MCF 10A (cell line): ENCODE measurements at places on chromosomes 5 and 9. TPM values are rescaled to one million over a fixed set of nuclear protein-coding genes. Genes with fewer than 3 reads are reported as not detected.

GRCh38 chr9:89613912-89614892 lies 9.4 kb downstream of the GADD45G start:
- peak; percentile 24 for DNase-seq

DNA sequence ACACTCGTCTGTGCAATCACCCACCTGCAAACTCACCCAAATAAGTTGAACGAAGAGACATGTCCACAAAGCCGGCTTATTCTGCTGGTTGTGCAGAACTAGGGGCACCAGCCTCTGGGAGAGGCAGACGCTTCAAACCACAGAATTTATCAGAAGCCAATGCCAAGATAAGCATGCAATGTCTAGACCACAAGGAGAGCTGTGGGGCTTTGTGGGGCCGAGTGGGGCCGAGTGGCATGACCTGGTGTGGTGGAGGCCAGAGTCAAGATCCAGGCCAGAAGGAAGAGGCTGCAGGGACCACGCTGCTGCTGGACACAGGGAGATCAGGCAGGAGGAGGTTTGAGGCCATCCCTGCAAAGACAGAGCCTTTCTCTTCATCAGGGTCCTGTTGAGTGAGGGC lies 259.0 kb downstream of the IRX2 start:
- DNase-seq, result no peak

GRCh38 chr5:35617435-35618303 lies at the start of gene SPEF2:
SPEF2 (plus strand) TSS chr5:35617863; CDS start chr5:35617998, 135 bp downstream.
- peak; percentile 86 for DNase-seq

DNA sequence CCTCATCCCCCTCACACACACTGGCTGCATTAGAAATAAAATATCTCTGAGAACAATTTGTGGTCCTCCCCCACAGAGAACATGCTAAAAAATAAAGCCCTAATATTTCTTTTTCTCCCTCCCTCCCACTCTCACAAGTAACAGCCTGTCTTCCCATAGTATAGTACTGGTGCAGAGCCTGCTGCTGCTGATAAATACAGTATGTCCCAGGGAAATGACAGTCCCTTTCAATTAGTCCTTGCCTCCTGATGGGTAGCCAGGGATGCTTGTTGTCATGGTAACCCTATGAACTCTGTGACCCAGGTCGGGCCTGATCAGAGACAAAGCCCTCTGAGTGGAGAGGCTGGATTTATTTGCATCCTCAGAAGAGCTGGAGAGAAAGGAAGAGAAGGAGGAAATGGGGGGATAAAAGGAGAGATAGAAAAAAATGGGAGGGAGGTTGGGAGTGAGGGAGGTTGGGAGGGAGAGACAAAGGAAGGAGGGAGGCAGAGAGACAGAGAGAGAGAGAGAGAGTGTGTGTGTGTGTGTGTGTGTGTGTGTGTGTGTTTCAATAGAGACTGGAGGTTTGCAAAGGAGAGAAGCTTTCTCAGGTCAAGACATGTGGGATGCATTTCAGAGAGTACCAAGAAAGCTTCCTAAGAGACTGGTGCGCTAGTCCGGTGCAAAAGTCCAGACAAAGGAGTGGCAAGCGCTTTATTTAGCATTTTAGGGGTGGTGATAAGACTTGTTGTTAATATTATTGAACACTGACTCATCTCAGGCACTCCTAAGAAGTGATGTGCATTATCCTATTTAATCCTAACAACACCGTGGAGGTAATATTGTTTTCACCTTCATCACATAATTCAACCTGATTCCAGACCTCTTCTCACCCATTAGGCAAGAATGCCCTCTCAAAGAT lies 260.8 kb downstream of the FAM114A2 start:
- no peak for DNase-seq

DNA sequence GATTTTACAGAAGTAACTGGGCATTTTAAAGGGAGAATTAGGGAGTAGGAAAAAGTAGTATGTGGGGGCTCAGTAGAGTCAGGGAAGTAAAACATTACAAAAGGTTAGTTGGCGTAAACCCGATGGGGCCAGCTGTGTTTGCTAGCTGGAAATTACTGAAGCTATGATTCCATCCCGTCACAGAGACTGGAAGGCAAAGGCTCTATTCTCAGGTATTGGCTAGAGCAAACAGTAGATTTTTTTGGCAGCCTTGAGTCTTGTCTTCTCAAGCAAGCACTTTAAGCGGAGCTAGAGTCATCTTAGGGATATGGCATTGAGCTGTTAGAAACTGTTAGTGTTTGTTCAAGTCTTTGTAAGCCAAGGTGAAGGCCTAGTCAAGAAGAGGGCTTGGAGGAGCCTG lies 121.5 kb downstream of the PAM start:
- DNase-seq, result no peak

DNA sequence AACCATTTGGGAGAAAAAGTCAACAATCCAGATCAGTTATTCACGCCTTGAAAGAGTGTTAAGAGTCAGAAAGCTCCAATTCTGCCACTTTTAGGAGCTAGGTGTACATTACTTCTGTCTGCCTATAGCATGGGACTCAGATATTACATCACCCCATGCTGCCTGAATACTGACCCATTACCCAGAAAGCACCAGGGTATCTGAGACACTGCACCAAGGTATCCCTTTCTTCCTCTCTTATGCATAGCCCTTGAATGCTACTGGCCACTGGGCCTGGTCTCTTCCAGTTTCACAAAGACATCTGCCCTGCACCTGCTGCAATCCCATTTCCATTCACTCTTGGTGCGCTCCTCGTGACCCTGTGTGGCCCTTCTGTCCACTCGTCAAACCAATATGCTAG lies 2.6 kb downstream of the STRBP start:
- no peak for DNase-seq

The ADAMTS6 gene
- 17.8 and 19.5 TPM in 2 replicates for total RNA-seq

DNA sequence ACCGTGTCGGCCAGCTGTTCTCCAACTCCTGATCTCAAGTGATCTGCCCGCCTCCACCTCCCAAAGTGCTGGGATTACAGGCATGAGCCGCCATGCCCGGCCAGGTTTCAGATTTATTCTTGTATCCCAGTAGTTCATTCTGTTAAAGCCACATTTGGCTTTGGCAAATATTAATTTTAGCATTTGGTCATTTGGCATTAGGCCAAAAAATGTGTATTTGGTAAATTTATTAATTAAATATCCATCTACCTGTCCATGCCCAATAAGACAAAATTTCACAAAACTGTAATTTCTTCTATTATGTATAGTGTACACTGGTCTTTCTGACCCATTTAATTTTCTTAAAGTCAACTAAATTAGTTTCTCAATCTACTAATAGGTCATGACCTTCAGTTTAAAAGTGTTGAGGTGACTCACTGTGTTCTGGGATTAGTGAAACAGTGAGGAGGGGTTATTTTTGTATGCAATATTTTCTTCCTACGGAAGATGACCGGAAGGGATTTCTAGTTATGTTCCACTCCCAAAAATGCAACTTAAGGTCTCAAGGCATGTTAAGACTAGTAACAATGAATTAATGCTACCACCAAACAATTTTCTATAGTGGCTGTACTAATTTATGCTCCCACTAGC lies 21.0 kb downstream of the OSTF1 start:
- DNase-seq, result peak; percentile 51

GRCh38 chr9:3793971-3794383 lies 268.2 kb upstream of the RFX3 start:
- no peak for DNase-seq

GRCh38 chr9:136759001-136759400 lies 958 bp upstream of the LCN8 start:
- no peak for DNase-seq

GRCh38 chr9:120473608-120474007 lies 106.4 kb downstream of the CDK5RAP2 start:
- no peak for DNase-seq

DNA sequence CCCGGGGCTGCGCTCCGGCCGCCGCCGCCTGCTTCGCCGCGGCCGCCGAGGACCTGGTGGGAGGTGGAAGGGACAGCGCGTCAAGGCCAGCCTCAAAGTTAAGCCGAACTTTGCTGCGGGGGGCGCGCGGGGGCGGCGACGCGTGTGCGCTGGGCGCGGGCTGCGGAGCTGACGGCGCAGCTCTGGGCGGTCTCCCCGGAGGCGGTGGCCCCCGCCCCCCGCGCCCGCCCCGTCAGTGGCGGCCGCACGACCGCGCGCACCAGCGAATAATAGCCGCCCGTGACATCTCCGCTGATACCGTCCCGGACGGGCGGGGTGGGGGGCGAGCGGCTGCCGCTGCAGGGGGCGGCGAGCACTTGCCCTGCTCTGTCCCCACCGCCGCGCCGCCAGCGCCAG lies 579 bp upstream of the FAM78A start:
- no peak for DNase-seq

DNA sequence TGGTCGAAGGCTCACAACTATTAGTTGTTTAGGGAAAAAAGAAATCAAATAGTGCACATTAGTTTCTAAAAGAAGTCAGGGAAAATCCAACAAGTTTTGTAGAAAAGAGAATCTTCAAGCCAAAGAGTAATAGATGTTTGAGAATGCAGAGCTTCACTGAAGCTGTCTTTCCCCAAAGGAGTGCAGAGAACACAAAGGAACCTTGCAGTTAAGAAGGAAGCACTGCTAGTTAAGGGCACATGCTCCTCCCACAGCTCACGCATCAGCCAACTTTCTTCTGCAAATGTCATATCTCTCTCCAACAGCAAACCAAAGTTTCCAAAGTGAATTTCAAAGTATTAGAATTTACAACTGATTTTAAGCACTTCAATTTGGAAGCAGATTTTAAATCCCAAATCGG lies 116.4 kb upstream of the FST start:
- no peak for DNase-seq

The CDH10 gene
- 0.33 and 0.39 TPM in 2 replicates for total RNA-seq
